ENCODE measurements at places on chromosomes 6 and 20.

- no peak for DNase-seq
Observed at GRCh38 chr6:39910744-39911143, 23.5 kb downstream of the MOCS1 start.

- no peak for DNase-seq
Observed at GRCh38 chr20:18926965-18927364, 113.4 kb downstream of the SCP2D1 start.

DNA sequence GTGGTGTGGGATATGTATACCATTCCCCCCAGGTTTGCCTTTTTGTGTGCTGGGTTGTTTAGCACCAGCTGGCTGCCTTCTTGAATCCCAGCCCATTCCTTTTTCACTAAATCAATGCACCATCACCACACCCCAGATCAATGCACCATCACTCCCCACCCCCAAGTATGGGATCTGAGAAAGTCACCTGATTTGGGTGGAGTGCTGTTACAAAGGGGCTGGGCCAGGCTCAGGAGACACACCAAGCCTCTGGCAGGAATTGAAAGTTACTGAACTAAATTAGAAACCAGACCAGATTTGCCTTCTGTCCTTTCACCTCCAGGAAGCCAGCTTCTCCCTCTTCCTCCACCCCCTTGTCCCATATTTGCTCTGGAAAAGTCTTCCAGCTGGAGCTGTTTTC, 19.6 kb upstream of the PKHD1 start:
- no peak for DNase-seq

GRCh38 chr6:14017626-14018475, 93.1 kb downstream of the RNF182 start:
- no peak for DNase-seq

- no peak for DNase-seq
Observed at GRCh38 chr6:161424421-161424820, 150.6 kb upstream of the AGPAT4 start.

Measured in fibroblast of skin of abdomen (primary cell).